Smooth muscle cell of bladder (primary cell): ENCODE measurements at places on chromosomes 3 and 15. TPM values are rescaled to one million over a fixed set of nuclear protein-coding genes. Genes with fewer than 3 reads are reported as not detected.

LRRC31 gene
- total RNA-seq, result not detected in 2 replicates

TMEM158 gene
- total RNA-seq, result 21.2 and 35.7 TPM in 2 replicates

CYP11A1 gene
- 1.1 and 1.4 TPM in 2 replicates for total RNA-seq

CLDN1 gene
- total RNA-seq, result 0.14 and 0.18 TPM in 2 replicates

FGD5 gene
- total RNA-seq, result 0.14 and 0.37 TPM in 2 replicates
